ENCODE measurements at places on chromosomes 6 and 20.
A peak's percentile ranks its signal among the peaks of the same experiment; 100 is the strongest.

- DNase-seq, result no peak
These were observed 29.6 kb upstream of the MAP7 start for GRCh38 chr6:136579800-136580199.

- DNase-seq, result peak; percentile 15
These were observed 99.1 kb upstream of the KCNQ5 start for GRCh38 chr6:72522735-72523141.

DNA sequence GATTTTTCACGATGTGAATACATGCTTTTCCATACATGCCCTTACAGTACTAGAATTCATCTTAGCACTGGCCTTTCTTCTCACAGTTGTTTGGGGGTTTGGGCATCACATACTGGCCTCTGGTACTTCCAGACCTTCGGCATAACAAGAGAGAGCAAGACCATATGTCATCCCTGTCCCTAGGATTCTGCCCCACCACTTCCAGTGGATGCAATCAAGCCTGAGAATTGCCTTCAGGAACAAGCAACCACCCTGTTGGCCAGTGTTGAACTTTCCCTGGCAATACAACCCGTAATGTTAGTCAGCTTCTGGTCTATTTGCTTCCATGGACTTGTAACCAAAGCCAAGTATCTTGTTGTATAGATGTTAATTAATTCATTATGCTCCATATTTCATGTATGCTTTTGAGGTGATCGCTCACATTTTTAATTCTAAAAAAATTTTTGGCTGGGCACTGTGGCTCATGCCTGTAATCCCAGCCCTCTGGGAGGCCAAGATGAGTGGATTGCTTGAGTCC is 15.4 kb upstream of the SLPI start:
- no peak for DNase-seq

DNA sequence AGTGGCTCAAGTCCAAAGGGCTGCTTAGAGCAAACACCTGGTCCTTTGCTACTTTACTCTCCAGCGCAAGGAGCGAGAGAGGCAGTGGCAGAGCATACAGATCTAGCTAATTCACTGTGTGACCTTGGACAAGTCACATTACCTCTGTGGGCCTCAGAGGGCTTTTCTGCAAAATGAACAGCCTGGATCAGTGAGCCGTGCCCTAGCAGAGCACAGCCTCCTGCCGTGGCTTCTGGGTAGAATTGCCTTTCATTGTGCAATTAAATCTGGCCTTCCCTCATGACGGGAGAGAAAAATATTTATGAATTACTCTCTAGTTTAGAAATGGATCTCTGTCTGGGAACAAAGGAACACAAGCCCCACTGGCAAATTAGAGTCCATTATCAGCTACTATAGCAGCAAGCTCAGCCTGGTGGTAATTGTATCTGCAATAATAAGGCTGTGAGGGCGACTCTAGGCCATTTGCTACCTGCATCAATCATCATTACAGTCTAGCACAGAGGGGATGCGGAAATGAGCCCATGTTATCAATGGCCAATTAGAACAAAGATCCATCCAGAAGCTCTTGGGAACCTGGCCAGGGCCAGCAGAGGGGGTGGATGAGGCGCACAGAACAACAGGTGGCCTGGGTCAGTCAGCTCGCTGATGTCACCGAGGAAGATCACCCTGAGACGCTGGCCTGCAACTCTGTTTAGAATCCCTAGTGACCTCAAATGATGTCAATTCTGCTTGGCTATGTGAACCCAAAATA is 114.2 kb upstream of the LY86 start:
- no peak for DNase-seq

DNA sequence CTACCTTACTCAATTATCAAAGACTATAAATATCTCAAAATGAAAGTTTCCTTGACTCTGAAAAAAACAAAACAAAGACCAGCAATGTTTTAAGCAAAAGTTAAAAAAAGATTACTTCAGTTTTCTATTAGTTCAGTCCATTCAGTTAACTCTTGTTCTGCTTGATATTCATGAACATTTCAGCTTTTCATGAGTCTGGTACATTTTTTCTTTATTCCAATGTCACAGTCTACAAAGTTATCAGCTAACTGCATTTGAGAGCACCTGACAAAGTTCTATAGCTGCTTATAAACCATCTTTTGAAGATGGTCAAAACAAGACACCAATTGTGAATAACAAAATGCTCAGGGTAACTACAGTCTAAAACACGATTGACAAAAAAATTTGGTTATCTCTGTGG is 156.1 kb upstream of the NOX3 start:
- DNase-seq, result no peak

- peak; percentile 20 for DNase-seq
These were observed 26.9 kb downstream of the BFSP1 start for GRCh38 chr20:17504066-17504897.

GRCh38 chr6:170470734-170471133 is 82.4 kb downstream of the PSMB1 start:
- no peak for DNase-seq

DNA sequence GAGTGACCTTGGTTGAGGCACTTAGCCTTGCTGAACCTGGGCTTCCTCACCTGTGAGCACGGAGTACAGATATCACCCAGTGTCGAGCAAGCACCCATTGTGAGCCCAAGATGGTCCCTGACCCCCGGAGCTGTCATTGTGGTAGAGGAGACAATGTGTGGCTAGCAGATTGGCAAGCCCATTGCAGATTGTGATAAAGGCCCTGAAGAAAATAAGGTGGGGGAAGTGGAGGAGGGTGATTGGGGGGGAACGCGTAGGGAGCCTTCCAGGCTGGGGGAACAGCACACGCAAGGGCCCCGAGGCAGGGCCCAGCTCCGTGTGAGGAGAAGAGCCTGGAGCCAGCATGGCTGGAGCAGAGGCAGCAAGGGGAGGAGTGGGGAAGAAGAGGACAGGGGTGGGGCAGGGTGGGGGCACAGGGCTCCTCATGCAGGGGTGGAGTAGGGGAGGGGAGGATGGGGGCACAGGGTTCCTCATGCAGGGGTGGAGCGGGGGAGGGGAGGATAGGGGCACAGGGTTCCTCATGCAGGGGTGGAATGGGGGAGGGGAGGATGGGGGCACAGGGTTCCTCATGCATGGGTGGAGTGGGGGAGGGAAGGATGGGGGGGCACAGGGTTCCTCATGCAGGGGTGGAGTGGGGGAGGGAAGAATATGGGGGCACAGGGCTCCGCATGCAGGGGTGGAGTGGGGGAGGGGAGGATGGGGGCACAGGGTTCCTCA is 7.0 kb downstream of the CEBPB start:
- no peak for DNase-seq

- no peak for DNase-seq
These were observed 5.1 kb downstream of the TP53RK start for GRCh38 chr20:46683939-46684750.

- DNase-seq, result no peak
These were observed 24.7 kb downstream of the GLO1 start for GRCh38 chr6:38678178-38678760.

DNA sequence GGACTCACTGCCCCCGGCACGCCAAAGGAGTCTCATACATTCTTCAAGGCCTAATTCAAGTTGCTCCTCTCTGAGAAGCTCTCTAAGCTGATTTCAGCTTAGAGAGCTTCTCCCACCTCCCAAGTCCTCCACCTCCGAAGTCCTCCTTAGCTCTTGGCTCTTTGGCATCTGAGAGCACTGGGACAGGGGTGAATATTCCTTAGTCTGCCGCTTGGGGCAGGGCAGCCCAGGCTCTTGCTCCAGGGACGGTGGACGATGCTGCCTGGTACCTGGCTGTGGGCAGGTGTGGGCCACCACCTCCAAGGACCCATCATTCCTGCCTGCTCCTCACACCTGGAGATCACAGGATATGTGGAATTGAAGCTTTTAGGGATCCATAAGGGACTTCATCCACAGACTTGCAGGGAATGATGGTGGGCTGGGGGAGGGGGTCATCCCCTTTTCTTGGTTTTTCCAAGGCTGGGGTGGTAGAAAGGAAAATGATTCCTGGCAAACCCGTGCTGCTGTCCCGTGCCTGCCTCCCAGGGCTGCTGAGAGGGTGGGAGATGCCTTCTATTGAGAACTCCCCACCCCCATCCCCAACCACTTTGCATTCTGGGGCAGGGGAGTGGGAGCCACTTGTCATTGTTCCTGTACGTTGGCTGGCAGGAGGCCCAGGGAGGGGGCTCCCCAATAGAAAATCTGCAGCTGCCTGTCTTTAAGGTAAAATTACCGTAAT is 57.4 kb downstream of the ARHGAP40 start:
- peak; percentile 28 for DNase-seq

GRCh38 chr6:101956961-101957360 is 563.5 kb downstream of the GRIK2 start:
- no peak for DNase-seq

DNA sequence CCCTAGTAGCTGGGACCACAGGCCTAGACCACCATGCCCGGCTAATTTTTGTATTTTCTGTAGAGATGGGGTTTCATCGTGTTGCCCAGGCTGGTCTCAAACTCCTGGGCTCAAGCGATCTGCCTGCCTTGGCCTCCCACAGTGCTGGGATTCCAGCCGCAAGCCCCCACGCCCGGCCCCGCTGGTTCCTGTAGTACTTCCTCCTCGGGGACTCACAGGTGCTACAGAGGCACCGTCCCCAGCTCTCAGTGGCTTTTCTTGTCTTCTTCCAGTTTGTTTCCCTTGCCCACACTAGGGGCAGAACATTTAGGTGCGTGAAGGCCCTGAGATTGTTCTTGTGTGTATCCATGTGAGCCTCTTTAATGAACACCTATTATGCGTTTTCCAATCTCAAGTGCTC is 773 bp upstream of the ZBP1 start:
- DNase-seq, result no peak

Measured in stimulated activated naive CD8-positive, alpha-beta T cell treated with anti-CD3 and anti-CD28 coated beads, Interleukin-15, amount 100 ng/mL, for 72 hours (primary cell).